ENCODE measurements at places on chromosomes 12 and 14. TPM values are rescaled to one million over a fixed set of nuclear protein-coding genes. Genes with fewer than 3 reads are reported as not detected.

DNA sequence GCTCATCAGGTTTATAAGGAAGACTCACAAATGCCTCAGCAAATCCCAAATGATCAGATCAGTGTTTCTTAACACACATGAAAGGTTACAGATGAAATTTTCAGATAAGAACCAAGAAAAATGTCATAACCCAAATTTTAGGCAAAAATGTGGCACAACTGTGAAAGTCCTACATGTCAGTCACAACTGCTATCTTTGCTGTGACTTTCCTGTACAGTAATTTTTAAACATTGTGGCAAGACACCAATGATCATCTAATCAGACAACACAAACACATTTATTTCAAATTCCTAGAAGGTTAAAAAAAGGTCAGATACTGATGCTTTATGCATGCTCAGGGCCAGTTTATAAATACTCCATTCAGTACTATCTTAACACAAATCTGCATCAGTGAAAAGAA lies 31.1 kb downstream of the NUDT4 start:
- no peak for DNase-seq

- DNase-seq = no peak
Observed at GRCh38 chr12:34600592-34601462, 578.5 kb downstream of the ALG10 start.

DNA sequence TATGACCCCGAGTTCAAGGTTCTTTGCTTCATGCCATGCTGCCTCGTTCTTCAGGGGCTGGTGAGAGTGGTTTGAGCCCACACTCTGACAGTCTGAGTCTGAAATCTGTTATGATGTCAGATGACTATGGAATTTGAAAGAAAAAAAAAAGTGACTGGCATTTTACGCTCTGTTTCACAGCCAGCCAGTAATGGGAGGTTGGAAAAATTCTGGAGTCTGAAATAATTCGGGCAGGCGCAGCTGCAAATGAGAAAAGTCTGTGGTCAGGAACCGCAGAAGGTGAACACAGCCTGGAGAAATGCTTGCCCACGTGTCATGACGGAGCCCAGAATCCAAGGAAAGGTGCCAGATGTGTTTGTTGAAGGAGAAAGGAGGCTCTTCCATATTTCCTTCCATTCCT lies 269.8 kb upstream of the PWP1 start:
- DNase-seq = peak; percentile 91

DNA sequence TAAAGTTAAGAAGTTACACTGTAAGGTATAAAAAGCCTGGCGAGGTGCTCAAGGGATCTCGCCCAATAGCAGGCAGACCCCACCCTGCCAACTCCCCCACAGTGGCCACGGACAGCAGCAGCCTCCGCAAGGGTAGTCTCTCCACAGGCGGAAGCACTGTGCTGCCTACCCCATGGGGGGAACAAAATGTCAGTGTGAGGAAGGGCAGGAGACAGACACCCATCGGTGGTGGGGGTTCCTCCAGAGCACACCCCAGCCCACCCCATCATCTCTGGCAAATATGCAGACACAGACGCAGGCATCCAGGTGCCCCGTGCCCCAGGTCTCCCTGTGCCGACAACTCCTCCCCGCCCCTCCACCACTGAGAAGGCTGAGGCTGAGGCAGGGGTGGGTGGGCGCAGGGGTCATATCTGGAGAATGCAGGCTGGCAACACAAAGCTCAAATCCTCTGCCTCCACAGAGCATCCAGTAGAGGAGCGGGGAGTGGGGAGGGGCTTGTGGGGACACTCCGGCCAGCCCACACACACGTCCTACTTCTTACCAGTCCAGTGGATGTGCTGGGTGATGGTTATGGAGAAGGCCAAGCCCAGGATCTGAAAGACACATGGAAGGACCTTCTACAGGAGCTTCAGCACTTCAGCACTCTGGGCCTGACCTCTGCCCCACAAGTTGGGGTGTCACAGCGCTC lies 68.3 kb upstream of the DDX11 start:
- DNase-seq = no peak

- DNase-seq = no peak
Observed at GRCh38 chr12:9625019-9625418, 17.3 kb upstream of the KLRB1 start.

- no peak for DNase-seq
Observed at GRCh38 chr14:92638904-92639303, 109.5 kb downstream of the LGMN start.

DNA sequence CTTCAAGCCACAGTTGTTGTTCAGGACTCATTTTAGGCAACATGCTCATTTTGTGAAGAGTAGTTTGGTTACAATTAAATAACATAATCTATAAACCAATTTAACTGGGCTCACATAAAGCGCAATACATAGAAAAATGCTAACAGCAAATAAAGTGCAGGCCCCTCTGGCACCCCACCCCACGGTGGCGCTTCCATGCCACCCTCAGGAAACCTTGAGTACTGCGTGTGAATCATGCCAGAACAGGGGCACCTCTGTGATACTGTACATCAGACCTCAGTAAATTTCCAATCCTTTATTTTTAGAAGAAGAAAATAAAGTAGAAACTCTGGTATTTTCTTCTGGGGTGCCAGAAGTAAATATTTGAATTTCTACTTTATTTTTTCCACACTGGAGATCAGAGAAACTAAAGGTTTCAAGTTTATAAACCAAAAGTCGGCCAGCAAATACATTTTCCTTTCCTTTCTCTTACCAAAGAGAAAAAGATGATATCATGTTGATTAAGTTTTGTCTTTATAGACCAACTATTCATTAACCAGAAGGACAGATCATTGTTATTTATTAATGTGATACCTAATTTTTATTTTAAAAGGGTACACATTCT lies 316.8 kb downstream of the PAWR start:
- peak; percentile 19 for DNase-seq

- DNase-seq = peak; percentile 11
Observed at GRCh38 chr14:74437496-74438053, 11.6 kb upstream of the SYNDIG1L start.

DNA sequence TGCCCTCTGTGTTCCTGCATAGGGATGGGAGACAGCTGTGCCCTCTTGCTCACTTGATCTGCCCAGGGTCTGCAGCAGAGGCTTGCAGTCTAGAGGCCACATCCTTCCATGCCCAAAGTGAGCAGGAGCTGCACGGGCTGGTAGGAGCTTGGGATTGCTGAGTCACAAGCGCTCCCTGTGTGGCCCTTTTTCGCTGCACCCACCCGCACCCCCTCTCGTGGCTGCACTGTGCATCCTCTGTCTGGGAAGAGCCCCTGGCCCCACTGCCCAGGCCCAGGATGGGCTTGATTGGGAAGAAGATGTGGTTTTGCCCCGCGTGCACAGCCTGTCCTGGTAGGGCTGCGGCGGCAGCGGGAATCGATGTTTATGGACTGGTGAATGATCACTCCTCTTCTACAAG lies 192.4 kb downstream of the TSPAN9 start:
- no peak for DNase-seq

DNA sequence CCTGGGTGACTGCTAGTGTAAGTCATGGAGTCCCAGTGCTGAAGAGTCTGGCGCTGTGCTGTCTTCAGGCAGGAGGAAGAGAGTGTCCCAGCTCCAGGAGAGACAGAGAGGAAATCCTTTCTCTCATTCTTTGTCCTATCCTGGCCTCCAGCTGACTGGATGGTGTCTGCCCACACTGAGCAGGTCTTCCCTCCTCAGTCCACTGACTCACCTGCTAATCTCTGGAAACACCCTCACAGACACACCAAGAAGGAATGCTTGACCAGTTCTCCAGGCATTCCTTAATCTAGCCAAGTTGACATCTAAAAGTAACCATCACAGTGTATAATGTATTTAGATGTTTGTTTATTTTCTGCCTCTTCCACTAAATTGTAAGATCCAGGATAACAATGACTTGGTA lies 53.9 kb downstream of the EMP1 start:
- no peak for DNase-seq

DNA sequence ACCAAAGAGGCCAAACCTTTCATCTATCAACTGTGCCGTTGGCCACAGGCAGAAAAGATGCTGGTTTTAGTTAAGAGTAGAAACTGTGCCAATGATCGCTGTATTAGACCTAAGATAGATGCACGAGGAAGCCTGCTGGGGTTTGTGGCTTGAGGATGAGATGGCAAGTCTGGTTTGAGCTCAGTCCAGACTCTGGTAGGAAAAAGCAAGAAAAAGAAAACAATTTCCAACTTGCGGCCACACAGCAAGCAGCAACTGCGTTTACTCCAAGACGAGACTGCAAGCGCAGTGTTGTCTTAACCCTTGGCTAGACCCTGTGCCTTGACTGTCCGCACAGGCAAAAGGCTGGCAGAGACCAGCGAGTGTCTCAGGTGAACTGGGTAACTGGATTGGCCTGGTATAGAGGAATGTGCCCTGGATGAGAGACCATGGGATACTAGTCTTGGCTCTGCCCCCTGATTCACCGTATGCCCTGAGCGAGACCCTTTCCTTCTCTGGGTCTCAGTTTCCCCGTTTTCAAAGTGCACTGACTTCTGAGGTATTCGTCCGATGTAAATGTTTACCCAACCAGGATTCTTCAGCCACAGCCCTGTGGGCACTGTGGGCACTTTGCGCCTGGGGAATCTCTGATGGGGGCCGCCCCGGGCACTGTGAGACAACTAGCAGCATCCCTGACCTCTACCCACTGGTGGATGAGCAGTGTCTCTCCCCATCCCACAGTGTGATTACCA lies 113.4 kb downstream of the DICER1 start:
- DNase-seq = no peak

- no peak for DNase-seq
Observed at GRCh38 chr14:104307246-104307626, 168.8 kb downstream of the KIF26A start.

Gene AMDHD1
- 1.6 TPM for total RNA-seq

Gene AQP2
- not detected for total RNA-seq

GRCh38 chr12:106975098-106975497 lies 11.8 kb downstream of the MTERF2 start:
- no peak for DNase-seq

Gene RNFT2
- 2.4 TPM for total RNA-seq

DNA sequence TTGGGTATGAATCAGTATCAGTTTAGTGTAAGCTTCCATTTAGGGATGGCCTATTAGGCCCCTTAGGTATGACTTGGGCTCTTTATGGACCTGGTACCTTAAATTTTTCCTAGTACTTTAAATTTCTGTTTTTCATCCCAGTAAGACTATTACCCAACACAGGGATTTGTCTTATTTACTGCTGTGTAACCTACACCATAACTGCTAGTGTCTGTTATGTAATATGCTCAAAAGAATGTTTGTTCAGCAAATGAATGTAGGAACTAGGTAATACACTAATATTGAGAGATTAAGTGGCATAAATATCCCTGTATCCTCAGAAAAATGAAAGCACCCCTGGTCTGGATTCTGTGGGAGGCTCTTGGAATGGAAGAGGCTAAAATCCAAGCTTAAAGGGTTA lies 63.7 kb upstream of the YARS2 start:
- no peak for DNase-seq

GRCh38 chr14:58104808-58105207 lies 47.2 kb downstream of the ARMH4 start:
- peak; percentile 9 for DNase-seq

Gene LBHD2
- not detected for total RNA-seq

DNA sequence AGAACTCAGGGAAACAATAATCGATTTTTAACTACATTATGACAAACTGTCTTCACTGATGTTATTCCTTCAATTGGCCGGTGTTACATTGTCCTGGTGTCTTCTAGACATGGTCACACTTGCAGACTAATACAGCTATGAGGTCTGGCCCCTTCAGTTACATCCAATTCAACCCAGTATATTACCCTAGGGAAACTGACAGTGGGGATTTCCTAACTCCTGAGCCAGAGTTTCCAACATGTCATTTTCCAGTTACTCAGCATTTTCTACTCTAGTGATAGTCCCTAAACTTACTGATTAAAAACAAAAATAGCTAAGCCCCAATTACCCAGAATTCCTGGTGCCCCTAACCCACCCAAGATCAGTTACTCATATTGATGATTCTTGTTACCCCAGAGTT lies 21.1 kb downstream of the IFNG start:
- no peak for DNase-seq

DNA sequence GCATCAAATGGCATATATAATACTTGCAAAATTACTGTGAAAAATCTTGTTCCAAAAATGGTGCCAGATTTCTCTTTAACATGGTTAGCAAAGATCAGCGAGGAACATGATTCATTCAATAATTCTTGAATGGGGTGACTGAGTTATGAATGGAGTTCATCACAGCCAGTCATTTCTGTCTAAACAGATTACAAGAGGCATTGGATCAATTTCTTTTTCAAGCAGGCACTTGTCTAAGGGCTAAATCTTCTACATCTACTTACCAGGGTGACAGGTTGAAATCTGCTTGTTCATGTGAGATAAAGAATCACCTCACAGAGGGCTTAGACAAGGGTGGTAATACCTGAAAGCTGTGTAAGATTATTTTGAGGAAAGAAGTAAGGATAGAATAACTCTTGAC lies 247.7 kb downstream of the ATP23 start:
- no peak for DNase-seq

GRCh38 chr12:46458500-46459102 lies 86.0 kb upstream of the SLC38A2 start:
- DNase-seq = no peak

Gene PARPBP
- total RNA-seq = 59.6 TPM

GRCh38 chr14:101457936-101458740 lies 103.2 kb upstream of the DIO3 start:
- DNase-seq = no peak

GRCh38 chr14:65486863-65487262 lies 74.3 kb downstream of the FUT8 start:
- no peak for DNase-seq

DNA sequence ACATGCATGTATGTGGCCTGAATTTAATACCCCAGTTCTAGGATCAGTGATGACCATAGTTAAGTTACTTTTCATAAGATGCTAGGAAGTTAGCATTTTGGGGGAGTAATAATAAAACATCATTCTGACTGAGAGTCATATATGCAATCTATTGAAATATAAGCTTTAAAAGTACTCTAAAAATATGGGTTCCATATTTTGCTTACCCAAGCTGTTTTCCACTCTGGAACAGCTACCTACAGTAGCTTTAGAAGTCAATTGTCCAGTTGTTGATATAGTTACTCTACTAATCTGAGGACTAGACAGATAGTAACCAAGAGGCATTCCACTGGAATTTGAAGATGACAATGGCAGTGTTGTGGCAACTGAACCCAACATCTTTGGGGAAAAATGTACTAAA lies 4.0 kb downstream of the LMNTD1 start:
- DNase-seq = no peak

Gene JPH4
- total RNA-seq = not detected

Gene INSM2
- total RNA-seq = not detected

DNA sequence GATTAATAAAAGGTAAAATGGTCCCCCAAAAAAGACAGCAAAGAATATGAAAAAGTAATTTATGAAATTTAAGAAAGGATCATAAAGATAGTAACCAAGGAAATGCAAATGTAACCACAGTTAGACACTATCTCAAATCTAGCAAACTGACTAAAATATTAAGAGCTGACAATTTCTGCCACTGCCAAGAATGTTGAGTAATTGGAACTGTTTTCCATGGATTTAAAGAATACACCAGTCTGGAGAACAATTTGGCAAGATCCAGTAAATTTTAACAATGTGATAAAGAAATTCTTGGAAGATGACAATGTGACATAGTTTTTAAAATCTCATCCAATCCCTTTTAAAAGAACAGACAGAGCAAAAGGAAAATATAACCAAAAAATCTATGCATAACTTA lies 798.0 kb upstream of the MGAT4C start:
- DNase-seq = no peak

Data from RPMI7951 (cell line).